ENCODE measurements at places on chromosomes 7 and 10. TPM values are rescaled to one million over a fixed set of nuclear protein-coding genes. Genes with fewer than 3 reads are reported as not detected.

DNA sequence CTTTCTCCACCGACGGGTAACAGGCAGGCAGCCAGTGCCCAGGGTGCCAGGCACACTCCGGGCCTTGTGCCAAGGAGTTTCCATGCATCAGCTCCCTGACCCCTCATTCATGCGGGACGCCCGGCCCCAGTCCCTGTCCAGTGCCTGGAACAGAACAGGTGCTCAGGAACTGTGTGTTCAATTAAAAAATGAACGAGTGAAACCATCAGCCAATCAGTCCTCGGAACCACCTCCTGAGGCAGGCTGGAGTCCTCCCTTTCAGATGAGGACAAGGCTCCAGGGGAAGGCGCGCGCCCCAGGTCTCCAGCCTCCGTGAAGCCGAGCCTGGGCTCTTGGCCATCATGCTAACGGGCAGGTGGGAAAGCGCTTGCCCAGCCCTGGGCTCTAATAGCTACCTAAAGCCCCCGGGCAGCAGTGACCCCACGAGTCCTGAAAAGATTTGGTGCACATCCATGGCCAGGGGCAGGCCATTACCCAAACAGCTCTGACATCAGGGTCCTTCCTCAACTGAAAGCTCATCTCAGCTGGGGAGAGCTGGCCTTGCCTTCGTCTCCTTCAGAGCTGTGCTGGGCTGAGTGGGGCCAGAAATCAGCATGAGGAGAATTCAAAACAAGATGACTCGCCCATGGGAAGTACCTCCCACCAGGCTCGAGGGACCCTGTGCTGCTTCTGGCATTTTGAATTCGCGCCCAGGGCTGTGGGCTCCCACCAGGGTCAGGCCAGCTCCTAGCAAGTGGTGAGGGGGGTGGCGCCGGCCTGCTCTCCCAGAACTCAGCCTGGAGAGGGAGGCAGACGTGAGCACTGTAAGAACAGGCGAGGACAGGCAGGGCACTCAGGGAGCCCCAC is 200.5 kb downstream of the MAD1L1 start:
- no peak for DNase-seq

DNA sequence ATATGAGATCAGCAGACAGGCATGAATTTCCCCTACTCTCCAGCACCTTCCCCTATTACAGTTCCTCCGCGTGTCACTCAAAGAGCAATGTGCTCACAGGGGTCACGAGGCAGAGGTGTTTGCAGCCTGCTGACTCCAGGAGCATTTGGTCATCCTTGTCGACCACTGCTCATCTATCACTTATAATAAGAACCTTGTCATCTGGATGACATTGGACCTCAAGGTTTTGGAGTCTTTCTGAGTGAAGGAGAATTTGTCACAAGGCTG is 32.9 kb upstream of the PLPP4 start:
- no peak for DNase-seq

DNA sequence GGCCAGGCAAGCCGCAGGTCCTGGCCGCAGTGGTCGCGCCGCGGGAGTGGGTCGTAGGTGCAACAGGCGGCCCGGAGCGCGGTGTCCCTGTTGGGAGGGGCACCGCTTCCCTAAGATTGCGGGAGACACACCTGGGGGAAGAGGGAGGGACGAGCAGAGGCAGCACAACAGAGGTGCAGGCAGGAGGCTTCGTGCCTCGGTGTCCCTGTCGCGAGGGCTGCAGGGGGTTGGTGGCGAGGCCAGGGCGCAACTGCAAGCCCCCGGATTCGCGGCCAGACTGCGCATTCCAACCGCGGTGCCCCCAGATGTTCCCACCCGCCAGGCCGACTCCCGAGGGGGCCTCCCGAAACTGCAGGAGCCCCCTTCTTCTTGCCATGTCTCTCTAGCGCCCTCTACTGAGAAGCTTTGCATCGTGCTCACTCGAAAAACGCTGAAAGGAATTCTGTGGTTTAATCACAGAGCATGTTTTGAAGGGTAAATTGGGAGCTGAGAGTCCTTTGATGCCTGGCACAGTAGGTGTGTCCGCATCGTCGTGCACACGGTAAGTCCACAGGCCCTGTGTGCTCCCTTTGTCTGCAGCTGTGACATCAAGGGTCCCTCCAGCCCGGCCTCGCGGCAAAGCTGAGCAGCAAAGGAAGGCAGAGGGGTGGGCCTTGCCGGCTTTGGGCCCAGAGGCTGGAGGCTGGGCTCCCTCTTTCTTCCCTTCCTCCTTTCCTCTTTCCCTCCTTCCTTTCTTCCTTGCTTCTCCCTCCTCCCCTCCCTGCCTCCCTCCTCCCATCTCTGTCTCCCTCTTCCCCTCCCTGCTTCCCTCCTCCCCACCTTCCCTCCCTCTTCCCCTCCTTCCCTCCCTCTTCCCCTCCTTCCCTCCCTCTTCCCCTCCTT is 6.2 kb upstream of the MBL2 start:
- DNase-seq: no peak

DNA sequence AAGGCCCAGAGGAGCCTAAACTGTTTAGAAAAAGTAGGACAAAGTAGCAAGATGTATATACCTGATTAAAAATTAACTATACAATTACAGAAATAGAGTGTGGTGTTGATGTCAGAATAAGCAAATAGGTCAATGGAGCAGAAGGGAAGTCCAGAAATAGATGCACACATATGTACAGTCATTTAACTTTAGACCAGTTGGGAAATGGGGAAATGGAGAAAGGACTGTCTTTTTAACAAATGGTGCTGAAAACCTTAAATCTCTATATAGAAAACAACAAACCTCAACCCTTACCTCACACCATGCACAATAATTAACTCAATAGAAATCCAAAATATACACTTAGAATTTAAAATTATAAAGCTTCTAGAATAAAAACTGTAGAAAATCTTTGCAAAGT is 72.2 kb downstream of the CH25H start:
- DNase-seq: peak; percentile 15

CYP26A1 gene
- polyA plus RNA-seq: not detected

FAM25A gene
- polyA plus RNA-seq: not detected

GRCh38 chr10:71964743-71965515 is 734 bp downstream of the CHST3 start:
- DNase-seq: no peak

- DNase-seq: no peak
These were observed 464.9 kb upstream of the NRP1 start for GRCh38 chr10:33799281-33799943.

MMP21 gene
- 0.08 TPM for polyA plus RNA-seq

DNA sequence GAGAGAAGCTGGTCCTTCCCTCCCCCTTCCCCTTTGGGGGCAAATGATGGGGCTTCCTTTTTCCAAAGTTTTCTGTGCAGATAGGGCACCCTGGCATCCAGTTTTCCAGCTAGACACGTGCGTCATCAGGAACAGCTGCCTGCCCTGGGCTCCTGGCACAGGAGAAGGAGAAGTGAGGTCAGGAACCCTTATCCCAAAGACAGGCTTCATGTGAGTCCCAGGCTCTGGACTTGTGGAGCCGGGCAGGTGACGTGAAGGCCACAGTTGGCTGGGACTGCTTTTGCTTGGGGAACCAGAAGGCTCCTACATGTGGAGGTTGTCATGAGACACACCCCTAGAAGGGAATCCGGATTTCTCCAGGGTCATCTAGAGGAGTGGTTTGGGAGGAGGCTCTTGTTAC is 66.5 kb downstream of the RBM20 start:
- DNase-seq: no peak

GRCh38 chr10:70328967-70329366 is 45.2 kb upstream of the NPFFR1 start:
- no peak for DNase-seq

DNA sequence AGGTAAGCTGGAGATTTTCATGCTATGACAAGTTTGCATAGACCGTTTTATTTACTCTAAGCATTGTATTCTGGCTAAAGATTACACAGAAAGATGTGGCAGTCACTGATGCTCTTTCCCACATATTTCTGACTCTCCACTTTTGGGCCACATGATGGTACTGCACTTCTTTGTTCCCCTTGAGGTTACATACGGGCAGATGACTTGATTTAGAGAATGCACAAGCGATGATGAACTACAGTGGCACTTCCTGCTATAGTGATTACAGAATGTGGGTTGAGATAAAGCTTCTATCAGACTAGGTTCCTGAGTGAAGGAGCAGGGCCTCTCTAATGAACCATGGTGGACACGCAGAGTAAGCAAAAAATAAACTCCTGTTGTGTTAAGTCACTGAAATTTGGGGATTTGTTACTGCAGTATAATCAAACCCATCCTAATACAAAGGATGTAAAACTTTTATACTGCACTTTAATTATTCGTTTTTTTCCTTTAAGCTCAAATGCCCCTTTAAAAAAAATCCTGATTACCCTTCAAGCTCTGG is 177.9 kb downstream of the TAX1BP1 start:
- no peak for DNase-seq

- no peak for DNase-seq
These were observed 81.9 kb downstream of the EGFR start for GRCh38 chr7:55100544-55101327.

DNA sequence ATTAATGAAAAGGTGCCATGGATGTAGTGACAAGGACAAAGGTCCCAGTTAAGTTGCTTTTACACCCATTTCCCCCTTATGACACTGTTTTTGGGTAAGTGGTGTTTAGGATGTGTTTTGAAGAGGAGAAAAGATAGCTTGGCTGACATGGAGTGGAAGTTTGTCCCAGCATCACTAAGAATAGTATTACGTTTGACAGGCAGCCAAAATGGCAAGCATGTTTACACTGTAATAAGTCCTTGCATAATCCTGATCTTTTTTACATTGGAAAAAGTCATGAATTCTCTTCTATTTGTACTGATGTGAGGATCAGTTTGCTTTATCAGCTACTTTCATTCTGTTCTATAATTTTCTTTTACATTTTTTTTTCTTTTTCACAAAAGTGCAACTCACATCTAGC is 137.8 kb downstream of the CHRM2 start:
- DNase-seq: no peak

POLR2J gene
- 110 TPM for polyA plus RNA-seq

DNA sequence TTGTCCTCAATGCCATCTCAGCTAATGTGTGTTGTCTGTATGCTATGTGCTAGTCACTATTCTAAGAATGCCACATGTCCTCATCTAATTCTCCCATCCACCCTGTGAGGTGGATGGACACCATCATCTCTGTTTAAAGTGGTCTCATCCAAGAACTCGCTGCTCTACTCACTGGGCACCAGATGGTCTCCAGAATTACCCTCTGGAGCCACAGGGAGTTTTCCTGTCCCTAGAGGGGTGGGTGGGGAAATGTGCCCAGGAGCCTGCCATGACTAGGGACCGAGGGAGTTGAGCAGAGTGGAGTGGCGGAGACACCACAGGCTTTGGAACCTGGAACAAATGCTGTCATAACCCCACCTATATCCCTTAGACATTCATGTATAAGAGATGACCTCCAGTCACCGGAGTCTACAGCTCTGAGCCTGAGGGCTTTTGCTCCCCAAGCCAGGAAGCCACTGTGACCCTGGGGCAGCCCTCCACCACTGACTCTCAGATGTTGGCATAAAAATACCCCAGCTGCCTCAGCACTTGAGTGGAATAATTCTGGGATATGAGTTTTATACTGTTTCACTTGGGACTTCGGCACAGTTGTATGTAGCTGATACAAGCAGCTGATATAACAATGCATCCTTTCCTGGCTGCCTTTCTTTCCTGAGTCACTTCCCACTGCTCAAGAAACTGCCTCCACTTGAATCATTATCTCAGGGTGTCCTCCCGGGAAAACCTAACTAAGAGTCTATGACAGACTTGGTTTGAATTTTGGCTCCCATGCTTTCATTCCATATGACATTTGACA is 61.5 kb upstream of the RAPGEF5 start:
- DNase-seq: no peak

CFTR gene
- polyA plus RNA-seq: 0.63 TPM

GRCh38 chr10:33818343-33818742 is 483.9 kb upstream of the NRP1 start:
- DNase-seq: no peak

DNA sequence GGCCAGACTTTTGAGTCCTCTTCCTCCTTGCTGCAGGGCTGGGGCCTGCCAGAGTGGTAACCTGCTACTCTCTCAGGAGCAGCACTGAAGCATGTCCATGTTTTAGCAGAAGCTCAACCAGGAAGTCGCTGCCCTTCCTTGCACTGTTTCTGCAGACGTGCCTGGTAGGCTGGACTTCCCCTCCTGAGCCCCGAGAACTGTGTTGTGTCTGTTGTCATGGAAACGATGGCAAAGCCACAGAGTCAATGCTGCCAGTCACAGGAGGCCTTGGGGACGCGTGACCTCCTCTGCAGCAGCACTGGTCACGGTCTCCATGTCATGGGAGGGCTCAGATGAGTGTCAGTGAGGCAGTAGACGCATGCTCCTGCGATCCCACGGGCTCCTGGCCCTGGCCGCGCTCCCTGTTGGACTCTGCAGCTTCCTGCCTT is 145.5 kb downstream of the FANK1 start:
- peak; percentile 95 for DNase-seq

GRCh38 chr10:132162021-132162531 is 24.7 kb upstream of the DPYSL4 start:
- no peak for DNase-seq

GRCh38 chr7:151298765-151299164 is 42.8 kb upstream of the NUB1 start:
- DNase-seq: no peak

DNA sequence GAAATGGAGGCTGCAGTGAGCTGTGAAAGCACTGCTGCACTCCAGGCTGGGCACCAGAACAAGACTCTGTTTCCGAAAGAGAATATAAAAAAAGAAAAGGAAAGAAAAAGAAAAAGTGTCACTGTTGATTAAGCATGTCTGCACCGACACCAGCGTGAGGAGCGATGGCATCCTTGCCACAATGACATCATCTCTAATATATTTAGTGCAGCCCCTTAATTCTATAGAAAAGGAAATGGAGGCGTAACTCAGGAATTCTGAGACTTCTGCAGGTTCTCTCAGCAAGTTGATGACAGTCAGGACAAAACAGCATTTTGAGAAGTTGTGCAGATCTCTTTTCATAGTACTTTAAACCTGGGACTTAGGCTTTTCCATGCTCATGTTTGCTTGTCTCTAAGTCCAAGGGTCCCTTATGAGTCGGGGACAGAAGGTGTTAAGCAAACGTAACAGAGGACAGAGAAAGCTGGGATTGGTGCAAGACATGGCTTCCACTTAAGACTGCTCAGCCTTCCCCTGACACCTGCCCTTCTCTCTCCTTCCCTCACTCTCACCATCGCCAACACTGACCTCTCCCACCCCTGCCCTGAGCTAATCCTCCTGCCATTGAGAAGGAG is 16.9 kb upstream of the ANKRD1 start:
- DNase-seq: no peak

- no peak for DNase-seq
These were observed 19.5 kb downstream of the CFAP46 start for GRCh38 chr10:132922872-132923271.

DNA sequence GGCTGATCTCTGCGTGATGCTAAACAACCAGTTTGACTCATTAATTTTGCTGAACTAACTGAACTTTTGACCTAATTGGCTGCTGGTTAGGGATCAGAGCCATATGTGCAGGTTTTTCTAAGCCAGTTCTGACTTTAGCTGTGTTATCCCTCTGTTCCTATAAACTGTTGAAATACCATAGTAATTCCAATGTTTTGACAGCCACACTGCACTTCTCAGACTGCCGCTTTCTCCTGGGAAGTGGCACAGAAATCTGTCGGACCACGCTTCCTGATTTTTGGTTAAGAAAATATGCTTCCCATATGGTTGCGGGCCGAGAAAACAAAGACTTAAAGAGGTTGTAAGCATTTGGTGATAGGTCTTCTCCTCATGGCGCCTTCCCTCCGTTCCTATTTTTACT is 42.3 kb downstream of the TBXAS1 start:
- DNase-seq: no peak

GRCh38 chr7:77475181-77475580 is 59.0 kb upstream of the GSAP start:
- DNase-seq: no peak

- DNase-seq: peak; percentile 23
These were observed 1292.0 kb downstream of the XPNPEP1 start for GRCh38 chr10:108631332-108631731.

- peak; percentile 38 for DNase-seq
These were observed 101.4 kb downstream of the SEMA3E start for GRCh38 chr7:83547526-83547925.

All from GM12878 (cell line).